ENCODE measurements at places on chromosomes 5 and 9.

GRCh38 chr5:88322785-88323184 lies 54.1 kb upstream of the TMEM161B start:
- DNase-seq = no peak

DNA sequence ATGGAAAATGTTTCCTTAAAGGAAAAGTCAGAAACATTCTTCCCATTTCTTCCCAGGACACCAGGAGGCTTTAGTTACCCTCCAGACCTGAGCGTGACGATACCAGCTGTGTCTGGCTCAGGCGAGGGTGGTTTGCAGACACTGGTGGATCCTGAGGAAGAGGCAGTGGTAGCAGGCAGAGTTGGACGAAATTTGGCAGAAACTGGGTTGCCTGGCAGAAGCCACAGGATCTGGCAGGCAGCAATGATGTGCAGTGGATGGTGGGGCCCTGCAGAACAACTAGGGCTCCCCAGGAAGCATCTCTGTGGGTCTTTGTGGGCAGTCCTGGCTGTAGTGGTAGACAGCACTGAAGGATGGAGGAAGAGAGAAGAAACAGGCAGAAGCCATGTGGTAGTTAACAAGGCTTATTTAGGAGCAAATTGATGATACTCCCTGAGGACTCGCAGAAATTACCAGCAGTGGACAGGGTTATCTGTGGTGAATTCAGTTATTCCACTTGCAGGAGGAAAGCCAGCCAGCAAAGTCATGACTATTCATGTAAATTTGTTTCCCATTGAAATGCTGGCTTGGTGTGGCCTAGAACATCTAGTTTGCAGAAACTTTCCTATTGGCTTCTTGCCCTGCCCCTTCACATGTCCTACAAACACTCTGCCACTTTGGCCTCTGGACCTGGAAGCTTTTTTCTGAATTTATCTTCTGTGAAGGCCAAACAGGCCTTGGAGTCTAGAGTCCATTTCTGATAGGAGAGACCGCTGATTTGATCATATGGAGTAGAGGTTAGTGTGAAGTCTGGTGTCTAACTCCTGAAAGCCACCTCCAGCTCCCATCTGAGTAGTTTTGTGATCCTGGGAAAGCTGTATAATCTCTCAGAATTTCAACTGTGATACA lies 212.0 kb downstream of the DMRT2 start:
- peak; percentile 17 for DNase-seq

- no peak for DNase-seq
Measured at GRCh38 chr9:113619491-113620376, 156.2 kb downstream of the RGS3 start.

- DNase-seq = peak; percentile 77
Measured at GRCh38 chr5:145946112-145946861, 9.9 kb downstream of the SH3RF2 start.

- DNase-seq = peak; percentile 23
Measured at GRCh38 chr5:173689737-173690360, 73.4 kb upstream of the BOD1 start.

DNA sequence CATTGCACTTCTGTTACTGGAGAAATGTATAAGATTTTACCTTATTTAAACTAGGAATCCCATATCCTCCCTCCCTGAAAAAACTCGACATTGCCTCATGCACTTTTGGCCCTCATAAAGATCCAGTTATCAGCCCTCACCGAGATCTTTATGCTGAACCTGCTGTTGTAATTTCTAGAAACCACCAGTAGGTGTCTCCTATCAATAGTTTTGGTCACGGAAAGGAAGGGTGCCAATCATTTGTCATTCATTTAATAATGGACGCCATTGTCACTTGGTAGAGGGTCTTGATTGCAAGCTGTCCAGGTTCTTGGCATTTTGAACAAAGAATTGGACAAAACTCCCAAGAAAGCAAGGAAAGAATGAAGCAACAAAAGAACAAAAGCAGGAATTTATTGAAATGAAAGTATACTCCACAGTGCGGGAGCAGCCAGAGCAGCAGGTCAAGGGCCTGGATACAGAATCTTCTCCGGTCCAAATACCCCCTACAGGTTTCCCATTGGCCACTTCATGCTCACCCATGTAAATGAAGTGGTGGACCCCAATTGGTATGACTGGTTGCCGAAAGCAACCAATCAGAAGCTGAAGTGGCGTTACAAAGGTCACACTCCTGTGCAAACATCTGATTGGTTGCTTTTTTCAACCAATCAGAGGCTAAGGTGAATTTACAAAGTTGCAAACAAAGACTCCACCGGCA lies 524.3 kb downstream of the PSAT1 start:
- DNase-seq = peak; percentile 49

- DNase-seq = no peak
Measured at GRCh38 chr9:87245271-87245670, 252.4 kb upstream of the DAPK1 start.

DNA sequence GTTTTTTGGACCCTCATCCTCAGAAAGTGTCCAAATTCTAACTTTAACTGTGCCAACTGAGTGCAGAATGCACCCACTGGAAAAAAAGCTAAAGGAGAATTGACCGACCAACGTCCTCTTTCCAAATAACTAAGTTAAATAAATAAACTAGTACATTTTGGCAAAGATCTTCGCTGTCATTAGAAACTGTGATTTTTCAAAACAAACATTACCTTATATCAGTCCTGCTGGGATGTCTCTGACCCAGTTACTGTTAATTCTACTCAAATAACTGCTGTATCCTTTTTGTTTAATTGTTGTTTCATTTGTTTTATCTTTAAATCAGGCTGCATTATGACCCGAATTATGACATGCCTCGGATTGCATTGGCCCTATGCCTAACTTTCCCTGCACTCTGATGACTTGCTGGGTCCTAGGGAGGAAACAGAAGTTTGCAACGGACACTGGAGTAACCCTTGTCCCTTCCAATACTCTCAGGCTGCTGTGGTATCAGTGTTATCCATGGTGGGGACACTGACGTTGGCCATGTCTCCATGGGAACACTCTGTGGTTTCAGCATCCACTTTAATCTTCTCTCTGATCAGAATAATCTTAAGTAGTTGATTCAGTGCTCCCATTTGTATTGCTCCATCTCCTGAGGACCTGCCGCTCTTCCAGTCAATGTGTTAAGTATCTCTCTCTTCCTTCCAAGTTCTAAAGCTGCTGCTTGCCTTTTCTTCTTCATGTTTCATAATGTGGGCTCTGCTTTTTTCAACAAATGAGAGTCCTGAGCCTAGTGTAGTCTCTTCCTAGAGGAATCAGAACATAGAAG lies 11.1 kb upstream of the IFNA5 start:
- DNase-seq = no peak

GRCh38 chr5:33258553-33258952 lies 182.2 kb upstream of the TARS1 start:
- DNase-seq = no peak

GRCh38 chr5:81856948-81857928 lies 106.3 kb upstream of the SSBP2 start:
- no peak for DNase-seq

- no peak for DNase-seq
Measured at GRCh38 chr5:1703352-1704050, 96.1 kb downstream of the MRPL36 start.

GRCh38 chr5:14234204-14234603 lies 91.1 kb downstream of the TRIO start:
- peak; percentile 44 for DNase-seq

GRCh38 chr5:59768152-59769040 lies 125.1 kb downstream of the PDE4D start:
- peak; percentile 77 for DNase-seq

DNA sequence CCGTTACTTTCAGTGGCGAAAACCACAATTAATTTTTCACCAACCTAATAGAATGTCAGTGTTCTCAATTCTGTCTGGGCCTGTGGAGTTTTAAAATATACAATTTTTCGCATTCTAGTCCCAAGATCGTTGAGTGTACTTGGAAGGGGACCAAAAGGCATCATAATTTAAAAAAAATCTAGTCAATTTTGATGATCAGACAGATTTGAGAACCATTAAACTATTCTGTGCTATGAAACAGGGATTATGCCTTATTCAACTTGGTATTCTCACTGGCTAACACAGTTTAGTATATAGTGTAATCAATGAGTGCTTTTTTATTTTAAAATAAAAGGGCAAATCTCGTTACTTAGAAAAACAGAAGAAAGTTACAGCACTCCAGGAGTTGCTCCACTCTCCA lies 61.5 kb upstream of the TNFSF15 start:
- no peak for DNase-seq

DNA sequence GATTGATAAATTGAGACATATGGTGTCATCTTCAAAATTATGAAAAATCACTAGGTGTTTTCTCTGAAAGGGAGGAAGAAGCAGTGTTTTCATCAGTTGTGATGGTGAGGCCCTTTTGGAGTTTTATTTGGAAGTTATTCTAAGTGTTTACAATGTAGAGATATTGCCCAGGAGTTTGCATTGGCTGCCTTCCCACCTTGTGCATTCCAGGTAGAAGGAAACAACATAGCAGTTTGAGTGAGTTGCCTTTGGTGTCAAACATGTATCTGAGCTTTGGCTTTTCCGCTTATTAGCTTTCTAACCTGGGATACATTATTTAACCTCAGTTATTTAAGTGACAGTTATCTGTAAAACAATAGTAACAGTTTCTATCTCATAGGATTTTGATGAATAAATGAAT lies 122.5 kb downstream of the SCAMP1 start:
- no peak for DNase-seq

DNA sequence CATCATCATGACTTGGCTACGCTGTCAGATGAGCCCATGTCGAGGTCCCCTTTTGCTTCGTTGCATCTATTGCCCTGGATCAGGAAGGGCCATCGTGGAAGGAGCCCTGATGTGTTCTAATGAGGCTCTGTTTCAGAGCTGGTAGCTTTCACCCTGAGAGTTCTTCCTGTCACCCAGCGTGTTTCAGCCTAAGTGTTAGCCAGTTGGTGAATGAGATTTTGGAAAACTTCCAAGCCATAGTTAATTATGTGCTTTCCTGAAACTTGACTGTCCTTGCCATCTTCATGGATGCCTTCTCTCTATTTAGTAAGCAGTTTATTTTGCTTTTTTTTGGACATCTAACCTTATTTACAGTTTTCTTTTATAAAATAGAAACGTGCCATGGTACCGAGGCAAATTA lies 1695.4 kb upstream of the WWC1 start:
- DNase-seq = no peak

GRCh38 chr9:136170006-136170901 lies 34.7 kb downstream of the LHX3 start:
- DNase-seq = no peak

GRCh38 chr5:58800861-58801540 lies 218.1 kb downstream of the RAB3C start:
- no peak for DNase-seq

GRCh38 chr5:157252711-157253465 lies 13.0 kb upstream of the CYFIP2 start:
- DNase-seq = no peak

- DNase-seq = no peak
Measured at GRCh38 chr5:151589878-151590570, 1.1 kb downstream of the FAT2 start.

- peak; percentile 43 for DNase-seq
Measured at GRCh38 chr5:92687821-92688722, 892.9 kb downstream of the NR2F1-AS1 start.

DNA sequence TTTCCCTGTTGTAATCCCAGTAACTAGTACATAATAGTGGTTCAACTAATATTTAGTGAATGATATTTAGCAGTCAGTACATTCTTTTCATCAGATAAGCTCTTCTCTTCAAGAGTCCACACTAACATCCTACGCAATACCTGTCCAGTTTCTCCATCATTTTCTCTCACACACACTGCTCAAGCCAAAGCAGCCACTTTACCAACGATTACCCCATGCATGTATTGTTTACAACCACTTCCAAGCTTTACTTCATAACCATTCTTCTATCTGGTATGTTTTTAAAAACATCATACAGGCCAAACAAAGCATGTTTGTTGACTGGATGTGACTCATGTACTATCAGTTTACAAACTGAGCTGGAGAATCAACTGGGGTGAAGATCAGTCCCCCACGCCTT lies 7.3 kb downstream of the UBTD2 start:
- DNase-seq = peak; percentile 42

- peak; percentile 62 for DNase-seq
Measured at GRCh38 chr9:34611811-34612787, at the start of gene RPP25L. TSS of gene RPP25L (minus strand) at chr9:34612097. CDS start at chr9:34611296, 801 bp downstream.

DNA sequence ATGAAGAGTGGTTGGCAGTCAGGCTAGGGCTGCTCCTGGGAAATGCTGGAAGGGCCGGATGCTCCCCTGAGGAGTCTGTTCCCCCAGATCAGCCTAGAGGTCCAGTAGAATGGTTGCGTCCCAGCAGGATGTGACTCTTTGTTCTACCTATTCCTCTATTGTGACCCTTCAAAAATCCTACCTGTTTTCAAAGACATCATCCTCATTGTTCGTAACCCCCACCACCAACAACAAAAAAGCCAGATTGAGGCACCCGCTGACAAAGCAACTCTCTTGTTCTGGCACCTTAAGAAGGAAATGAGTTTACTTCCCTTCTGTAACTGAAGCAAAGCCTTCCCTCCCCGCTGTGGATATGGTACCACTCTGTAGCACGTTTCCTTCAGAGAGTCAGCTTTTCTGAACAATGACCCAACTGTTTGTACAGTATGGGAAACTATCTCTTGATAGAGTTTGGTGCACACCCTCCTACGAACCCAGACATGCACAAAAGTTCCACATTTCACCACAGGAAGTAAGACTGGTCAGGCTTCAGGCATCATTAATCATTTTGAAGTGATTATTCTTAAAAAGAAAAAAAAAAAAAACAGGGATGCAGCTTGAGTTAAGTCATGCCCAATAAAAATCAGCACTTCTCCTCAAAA lies 207.2 kb downstream of the ENC1 start:
- no peak for DNase-seq

DNA sequence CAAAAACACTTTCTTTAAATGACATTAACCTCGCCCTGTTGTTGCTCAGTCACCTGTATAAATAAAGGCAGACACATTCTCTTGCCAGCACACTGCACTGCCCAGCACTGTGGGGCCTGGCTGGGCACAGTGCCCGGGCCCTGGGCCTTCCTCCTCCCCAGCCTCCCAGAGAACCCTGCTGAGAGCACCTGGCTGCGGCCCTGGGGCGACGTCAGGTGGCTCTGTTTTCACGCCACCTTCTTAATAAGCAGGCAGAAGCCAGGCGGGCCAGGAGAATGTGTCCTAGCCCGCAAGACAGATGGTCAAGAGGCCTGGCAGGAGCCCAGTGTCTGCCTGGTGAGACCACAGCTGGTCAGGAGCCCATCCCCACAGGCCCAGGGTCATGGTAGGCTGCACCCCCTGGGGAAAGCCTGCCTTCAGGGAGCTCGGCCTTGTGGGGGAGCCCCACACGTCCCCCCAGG lies 8.2 kb upstream of the AGPAT2 start:
- no peak for DNase-seq

DNA sequence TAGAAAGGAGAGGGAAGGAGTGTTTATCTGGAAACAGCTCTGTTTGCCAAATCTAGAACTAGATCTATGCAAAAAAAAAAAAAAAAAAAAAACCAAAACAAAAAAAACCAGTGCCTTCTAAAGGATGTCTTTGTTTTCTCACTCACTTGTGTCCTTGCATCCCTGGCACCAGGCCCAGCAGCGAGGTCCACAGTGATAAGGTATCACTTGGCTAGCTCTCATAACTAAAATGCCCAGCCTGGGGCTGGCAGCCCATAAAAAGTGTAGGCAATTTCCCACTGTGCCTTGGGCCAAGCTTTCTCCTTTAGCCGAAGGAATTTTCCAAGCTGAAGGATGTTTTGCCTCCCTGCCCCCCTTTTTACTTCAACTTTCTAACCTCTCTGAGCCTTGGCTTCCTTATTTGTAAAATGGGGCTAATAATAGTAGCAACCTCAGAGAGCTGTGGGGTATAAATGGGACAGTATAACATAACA lies 20.8 kb downstream of the RGS3 start:
- peak; percentile 51 for DNase-seq
